A549 (cell line): ENCODE measurements at places on chromosomes 3 and 15.

DNA sequence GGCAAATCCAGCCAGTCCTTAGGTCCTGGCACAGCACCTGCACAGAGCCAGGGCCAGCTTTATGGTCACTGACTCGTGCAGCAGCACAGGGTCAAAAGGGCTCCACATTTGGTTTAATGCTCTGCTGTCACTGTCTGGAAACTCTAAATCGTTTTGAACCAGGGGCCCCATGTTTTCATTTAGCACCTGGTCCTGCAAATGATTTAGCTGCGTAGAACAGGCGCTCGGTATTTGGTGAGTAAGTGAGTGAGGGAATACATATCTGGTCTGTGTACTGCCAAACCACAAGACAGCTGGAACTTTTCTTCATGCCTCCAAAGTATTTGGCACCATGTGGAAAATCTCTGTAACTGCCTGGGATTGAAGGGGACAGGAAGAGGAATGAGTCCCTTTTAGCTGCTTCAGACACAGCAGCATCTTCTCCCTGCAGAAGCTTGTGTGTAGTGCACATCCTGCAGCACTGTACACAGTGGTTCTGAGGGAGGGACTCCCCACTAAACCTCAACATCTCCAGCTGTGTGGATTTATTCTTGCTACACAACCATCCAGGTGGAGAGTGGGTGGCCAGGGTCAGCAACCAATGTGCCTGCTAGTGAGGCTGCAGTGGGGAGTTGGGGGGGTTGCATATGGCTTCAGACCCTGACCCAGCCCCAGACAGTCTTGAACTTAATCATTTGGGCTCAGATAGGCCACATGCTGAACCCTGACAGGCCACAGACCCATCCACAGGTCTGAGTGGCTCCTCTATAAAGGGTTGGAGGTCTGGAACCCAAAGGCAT, 1.1 kb downstream of the SH2D7 start:
- DNase-seq, result no peak

DNA sequence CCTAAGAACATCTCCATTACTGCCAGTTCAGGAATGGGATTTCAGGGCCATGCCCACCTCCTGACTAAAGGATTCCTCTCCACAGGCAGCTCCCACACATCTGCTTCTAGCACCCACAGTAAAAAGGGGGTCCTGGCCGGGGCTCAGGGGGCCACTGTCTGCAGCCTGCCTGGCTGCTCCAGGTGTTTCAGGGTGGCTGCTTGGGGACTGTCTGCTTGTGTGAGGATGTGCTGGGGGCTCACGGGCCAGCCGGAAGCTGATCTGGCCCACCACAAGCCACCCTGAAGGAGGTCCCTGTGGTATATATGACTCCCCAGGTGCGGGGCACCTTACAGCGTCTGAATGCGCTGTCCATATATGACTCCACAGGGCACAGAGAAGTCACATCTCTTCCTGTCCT, 135.4 kb downstream of the NSMCE3 start:
- DNase-seq, result no peak

DNA sequence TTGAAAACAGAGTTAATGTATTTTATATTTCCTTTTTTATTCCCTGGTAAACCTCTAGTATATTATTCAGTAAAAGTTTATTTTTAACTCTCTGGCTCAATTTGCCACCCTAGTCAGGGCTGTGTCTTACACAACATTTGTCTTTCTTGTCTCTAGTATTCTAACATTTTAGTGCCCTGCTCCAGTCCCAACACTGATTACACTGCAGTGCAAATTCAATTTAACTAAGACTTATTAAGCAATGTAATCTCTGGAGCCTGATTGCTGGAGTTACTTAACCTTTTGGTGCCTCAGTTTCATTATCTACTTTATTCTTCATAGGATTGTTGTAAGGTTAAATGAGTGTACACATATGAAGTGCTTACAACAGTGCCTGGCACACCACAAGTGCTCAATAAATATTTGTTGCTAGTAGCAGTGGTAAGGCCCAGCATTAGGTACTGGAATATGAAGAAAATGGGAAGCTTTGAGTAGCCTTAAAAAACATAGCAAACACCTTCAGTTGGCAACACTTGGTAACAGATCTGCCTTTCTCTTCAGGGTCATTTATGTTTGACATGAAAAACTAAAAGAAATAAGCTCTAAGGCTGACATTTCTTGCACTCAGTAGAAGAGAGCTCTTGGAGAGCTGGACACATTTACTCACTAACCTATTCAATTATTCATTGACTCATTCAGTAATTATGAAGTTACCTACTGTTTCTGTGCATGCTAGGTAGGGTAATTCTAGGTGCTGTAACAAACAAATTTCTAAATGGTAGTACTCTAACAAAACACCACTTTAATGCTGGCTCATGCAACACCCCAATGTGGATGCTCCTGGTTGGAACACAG, 364.5 kb upstream of the EPHA3 start:
- no peak for DNase-seq

GRCh38 chr3:14202874-14203520, 24.4 kb downstream of the LSM3 start:
- no peak for DNase-seq

- DNase-seq, result no peak
These were observed 976.0 kb downstream of the ROBO1 start for GRCh38 chr3:78791753-78792152.
